ENCODE measurements at places on chromosomes 3 and 15.

DNA sequence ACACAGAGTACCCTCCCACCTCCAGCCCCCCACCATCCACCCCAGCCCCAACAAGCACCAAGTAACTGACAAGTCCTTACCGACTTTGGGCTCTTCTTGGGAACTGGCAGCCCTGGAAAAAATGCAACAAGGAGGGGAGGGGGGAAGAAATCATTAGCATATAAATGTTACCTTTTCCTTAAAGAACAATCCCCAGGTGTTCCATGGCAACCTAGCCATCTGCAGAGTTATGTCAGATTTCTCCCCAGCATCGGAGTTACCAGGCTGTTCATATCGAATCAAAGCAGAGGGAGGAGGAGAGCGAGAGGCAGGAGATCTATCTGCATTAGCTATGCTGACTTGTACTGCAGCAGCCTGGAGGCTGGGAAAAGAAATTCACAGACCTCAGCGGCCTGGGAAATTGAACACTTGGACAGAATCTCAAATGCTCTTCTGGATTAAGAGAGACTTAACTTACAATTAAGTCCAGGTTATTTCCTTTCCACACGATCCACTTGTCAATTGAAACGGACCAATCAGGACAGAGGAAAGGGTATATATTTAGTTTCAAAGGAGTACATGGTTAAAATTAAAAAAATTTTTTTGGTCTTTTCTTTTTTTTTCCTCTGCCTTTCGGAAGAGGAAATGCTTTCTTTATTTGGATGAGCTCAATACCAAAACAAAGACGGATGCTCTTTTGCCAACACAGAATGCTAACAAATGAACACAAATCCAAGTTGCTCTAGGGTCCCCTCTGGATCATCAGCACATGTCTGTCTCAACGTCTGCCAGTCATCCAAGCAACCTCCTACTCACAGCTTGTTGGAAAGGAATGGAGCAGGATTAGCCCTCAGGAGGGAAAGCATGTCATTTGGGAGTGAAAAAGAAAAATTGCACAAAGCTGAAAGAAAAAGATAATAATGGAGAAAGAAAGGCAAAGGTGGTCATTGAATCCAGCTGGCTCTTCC lies 637.1 kb downstream of the MAGI1 start:
- no peak for DNase-seq

GRCh38 chr3:159252772-159253384 lies 451.0 kb downstream of the MFSD1 start:
- no peak for DNase-seq

GRCh38 chr15:60275624-60276023 lies 122.2 kb downstream of the ANXA2 start:
- no peak for DNase-seq

DNA sequence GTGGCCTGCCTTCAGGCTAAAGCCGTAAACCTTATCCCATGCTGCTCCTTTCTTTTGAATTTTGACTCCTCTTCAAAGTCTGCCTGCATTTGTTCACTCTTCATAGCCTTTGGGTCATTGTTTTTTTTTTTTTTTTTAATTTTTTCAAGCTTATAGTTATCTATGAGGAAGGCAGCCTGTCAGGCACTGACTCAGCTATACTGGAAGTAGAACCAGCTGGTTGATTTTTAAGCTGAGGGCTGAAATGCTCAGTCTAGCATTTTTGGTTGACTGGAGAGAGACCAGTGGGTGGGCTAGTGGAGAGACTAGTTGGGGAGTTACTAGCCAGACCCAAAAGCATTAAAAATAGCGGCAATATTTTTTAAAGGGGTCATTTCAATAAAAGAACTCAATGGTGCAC lies 44.1 kb downstream of the C3orf20 start:
- no peak for DNase-seq

DNA sequence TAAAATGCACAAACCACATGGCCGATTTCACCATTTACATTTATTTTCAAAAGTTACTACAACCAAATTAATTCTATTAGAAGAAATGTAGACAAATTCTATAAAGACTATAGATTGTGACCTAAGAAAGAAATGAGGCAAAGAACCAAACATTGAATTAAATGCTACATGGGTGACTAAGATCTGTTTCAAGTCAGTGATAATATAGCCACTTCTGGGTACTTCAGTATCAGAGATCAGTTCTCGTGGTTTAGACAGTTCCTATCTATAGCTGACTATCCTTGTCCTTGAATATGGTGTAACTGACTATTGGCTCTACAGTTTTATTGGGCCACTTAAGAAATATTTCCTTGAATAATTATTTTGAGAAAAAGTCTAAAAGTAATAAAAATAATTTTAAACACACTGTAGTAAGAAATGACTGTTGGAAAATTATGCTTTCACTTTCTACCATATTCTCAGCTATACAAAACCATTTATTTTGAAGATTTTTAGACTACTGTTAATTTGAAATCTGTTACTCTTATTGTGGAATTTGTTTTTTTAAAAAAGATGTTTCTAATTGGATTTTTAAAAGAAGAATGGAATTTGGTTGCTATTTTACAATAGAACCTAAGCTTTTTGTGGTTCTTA lies 14.1 kb downstream of the KCNMB3 start:
- no peak for DNase-seq

DNA sequence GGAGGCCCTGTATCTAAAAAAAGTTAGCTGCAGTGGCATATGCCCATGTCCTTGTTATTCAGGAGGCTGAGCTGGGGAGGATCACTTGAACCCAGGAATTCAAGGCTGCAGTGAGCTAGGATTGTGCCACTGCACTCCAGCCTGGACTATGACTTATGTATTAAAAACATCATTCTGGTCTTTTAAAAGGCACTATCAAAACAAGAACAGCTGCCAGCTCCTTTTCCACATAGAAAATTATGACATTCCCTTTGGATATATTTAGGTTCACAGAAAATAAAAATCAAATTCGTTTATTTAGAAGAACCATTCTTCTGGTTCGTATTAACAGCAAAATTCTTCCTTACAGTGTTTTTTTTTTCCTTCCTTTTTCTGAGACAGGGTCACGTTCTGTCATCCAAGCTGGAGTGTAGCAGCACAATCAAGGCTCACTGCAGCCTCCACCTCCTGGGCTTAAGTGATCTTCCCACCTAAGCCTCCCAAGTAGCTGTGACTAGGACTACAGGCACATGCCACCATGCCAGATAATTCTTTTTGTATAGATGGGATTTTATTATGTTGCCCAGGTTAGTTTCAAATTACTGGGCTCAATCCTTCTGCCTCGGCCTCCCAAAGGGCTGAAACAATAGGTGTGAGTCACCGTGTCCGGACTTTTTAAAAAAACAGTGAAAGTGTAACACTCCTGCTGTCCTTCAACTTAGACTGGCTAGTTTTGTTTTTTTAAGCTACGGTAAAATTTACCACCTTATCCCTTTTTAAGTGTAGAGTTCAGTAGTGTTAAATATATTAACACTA lies 13.9 kb downstream of the ICE2 start:
- no peak for DNase-seq

DNA sequence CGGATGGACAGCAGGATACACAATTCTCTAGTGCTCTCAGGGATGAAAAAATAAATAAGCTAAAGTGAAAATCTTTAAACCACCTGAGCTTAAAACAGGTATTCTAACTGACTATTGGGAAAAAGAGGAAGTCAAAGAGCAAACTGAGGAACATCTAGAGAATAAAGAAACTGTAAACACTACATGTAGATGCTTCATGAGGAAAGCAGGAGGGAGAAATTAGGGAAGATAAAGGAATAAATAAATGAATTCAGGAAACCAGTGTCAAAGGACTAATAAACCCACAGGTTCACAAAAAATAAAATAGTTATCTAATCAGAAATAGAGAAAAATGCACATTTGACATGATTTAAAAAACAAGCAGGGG lies 525 bp upstream of the MCCC1 start:
- DNase-seq = no peak
